ENCODE measurements at places on chromosomes 2 and 18.

- no peaks in the 10 kb centered on the region for H3K36me3 ChIP-seq
- peaks cover 5% of the 10 kb centered on the region for H3K4me1 ChIP-seq
- no peak overlapping the region for H3K4me3 ChIP-seq
- no peaks in the 10 kb centered on the region for H3K27me3 ChIP-seq
- no peak for DNase-seq
Measured at GRCh38 chr18:44801781-44802180, 121.1 kb downstream of the SETBP1 start.

- peak; percentile 90 for DNase-seq
- no peak overlapping the region for H3K27ac ChIP-seq
- peaks cover 14% of the 10 kb centered on the region for H3K36me3 ChIP-seq
- H3K4me3 ChIP-seq, result peak overlapping the region; percentile 86
- H3K4me1 ChIP-seq, result peaks cover 8% of the 10 kb centered on the region
Measured at GRCh38 chr2:241701149-241701398, 765 bp upstream of the ING5 start.

GRCh38 chr2:30694286-30695055, 112.8 kb downstream of the CAPN13 start:
- no peaks in the 10 kb centered on the region for H3K27me3 ChIP-seq
- no peaks in the 10 kb centered on the region for H3K4me1 ChIP-seq
- no peak overlapping the region for H3K4me3 ChIP-seq
- H3K36me3 ChIP-seq, result no peaks in the 10 kb centered on the region

- no peak overlapping the region for H3K27ac ChIP-seq
- H3K27me3 ChIP-seq, result no peaks in the 10 kb centered on the region
- H3K36me3 ChIP-seq, result no peaks in the 10 kb centered on the region
Measured at GRCh38 chr2:64708829-64709228, 55.1 kb upstream of the SERTAD2 start.

- H3K27ac ChIP-seq, result no peak overlapping the region
- no peaks in the 10 kb centered on the region for H3K36me3 ChIP-seq
- peak; percentile 83 for DNase-seq
- no peak overlapping the region for H3K4me3 ChIP-seq
- H3K4me1 ChIP-seq, result no peaks in the 10 kb centered on the region
- no peaks in the 10 kb centered on the region for H3K27me3 ChIP-seq
Measured at GRCh38 chr2:27954771-27955383, 64.3 kb downstream of the BABAM2 start.

- no peaks in the 10 kb centered on the region for H3K36me3 ChIP-seq
- peaks cover 10% of the 10 kb centered on the region for H3K27me3 ChIP-seq
- peaks cover 2% of the 10 kb centered on the region for H3K4me1 ChIP-seq
- H3K4me3 ChIP-seq, result peak overlapping the region; percentile 37
- DNase-seq, result no peak
Measured at GRCh38 chr2:130760754-130761751, 5.7 kb downstream of the AMER3 start.

GRCh38 chr2:32484937-32485336, 128.1 kb downstream of the BIRC6 start:
- H3K27ac ChIP-seq, result no peak overlapping the region
- H3K36me3 ChIP-seq, result peaks cover 17% of the 10 kb centered on the region
- peak; percentile 37 for DNase-seq
- peaks cover 2% of the 10 kb centered on the region for H3K4me1 ChIP-seq

- no peaks in the 10 kb centered on the region for H3K36me3 ChIP-seq
- no peaks in the 10 kb centered on the region for H3K27me3 ChIP-seq
- no peak for DNase-seq
- no peaks in the 10 kb centered on the region for H3K4me1 ChIP-seq
- no peak overlapping the region for H3K27ac ChIP-seq
Measured at GRCh38 chr2:51612387-51612786, 580.5 kb upstream of the NRXN1 start.

- H3K27ac ChIP-seq, result no peak overlapping the region
- H3K36me3 ChIP-seq, result no peaks in the 10 kb centered on the region
- no peak overlapping the region for H3K4me3 ChIP-seq
- no peak for DNase-seq
- no peaks in the 10 kb centered on the region for H3K27me3 ChIP-seq
Measured at GRCh38 chr2:42547014-42547413, 21.4 kb upstream of the MTA3 start.

GRCh38 chr18:41768467-41768866, 186.6 kb upstream of the PIK3C3 start:
- no peaks in the 10 kb centered on the region for H3K27me3 ChIP-seq
- no peak overlapping the region for H3K27ac ChIP-seq
- no peak overlapping the region for H3K4me3 ChIP-seq
- no peaks in the 10 kb centered on the region for H3K36me3 ChIP-seq

DNA sequence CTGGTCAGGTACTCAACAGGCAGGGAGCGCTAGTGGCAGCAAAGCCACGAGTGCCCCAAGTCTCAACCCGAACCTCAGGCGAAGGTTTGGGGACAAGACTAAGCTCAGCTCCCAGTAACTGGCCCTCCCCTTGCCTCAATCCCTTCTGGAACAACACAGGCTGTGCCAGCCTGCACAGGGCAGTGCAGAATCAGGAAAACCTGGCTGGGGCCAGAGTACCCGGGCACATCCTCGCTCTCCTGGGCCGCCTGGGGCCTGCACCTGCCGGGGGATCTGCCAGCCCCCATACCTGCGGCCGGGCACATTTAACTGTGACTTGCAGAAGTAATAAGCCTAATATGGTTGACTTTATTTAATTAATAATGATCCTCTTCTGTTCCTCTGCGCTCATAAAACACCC, 60.6 kb downstream of the GBX2 start:
- no peaks in the 10 kb centered on the region for H3K36me3 ChIP-seq
- peaks cover 8% of the 10 kb centered on the region for H3K4me1 ChIP-seq
- DNase-seq, result no peak
- no peak overlapping the region for H3K27ac ChIP-seq
- no peak overlapping the region for H3K4me3 ChIP-seq

GRCh38 chr2:133986881-133987795, 266.7 kb upstream of the MGAT5 start:
- peaks cover 7% of the 10 kb centered on the region for H3K4me1 ChIP-seq
- H3K27me3 ChIP-seq, result no peaks in the 10 kb centered on the region
- no peak overlapping the region for H3K4me3 ChIP-seq

GRCh38 chr18:59468821-59469220, 109.8 kb upstream of the LMAN1 start:
- DNase-seq, result no peak
- peaks cover 6% of the 10 kb centered on the region for H3K36me3 ChIP-seq
- no peaks in the 10 kb centered on the region for H3K4me1 ChIP-seq
- no peak overlapping the region for H3K4me3 ChIP-seq
- H3K27ac ChIP-seq, result no peak overlapping the region

GRCh38 chr2:98058191-98058975, 28.6 kb upstream of the VWA3B start:
- no peak overlapping the region for H3K27ac ChIP-seq
- H3K27me3 ChIP-seq, result no peaks in the 10 kb centered on the region
- peak; percentile 83 for DNase-seq
- no peak overlapping the region for H3K4me3 ChIP-seq
- no peaks in the 10 kb centered on the region for H3K36me3 ChIP-seq
- H3K4me1 ChIP-seq, result peaks cover 8% of the 10 kb centered on the region

GRCh38 chr18:26746398-26746797, 119.1 kb downstream of the AQP4 start:
- H3K4me3 ChIP-seq, result no peak overlapping the region
- H3K36me3 ChIP-seq, result no peaks in the 10 kb centered on the region

GRCh38 chr18:76978616-76979015, 154.0 kb downstream of the MBP start:
- DNase-seq, result no peak
- no peaks in the 10 kb centered on the region for H3K27me3 ChIP-seq
- H3K4me1 ChIP-seq, result no peaks in the 10 kb centered on the region

- no peak for DNase-seq
- no peaks in the 10 kb centered on the region for H3K36me3 ChIP-seq
- no peaks in the 10 kb centered on the region for H3K4me1 ChIP-seq
- H3K27ac ChIP-seq, result no peak overlapping the region
- H3K27me3 ChIP-seq, result no peaks in the 10 kb centered on the region
Measured at GRCh38 chr2:208939852-208940251, 484.0 kb upstream of the MAP2 start.

- H3K4me1 ChIP-seq, result peaks cover 1% of the 10 kb centered on the region
- no peak overlapping the region for H3K4me3 ChIP-seq
- no peaks in the 10 kb centered on the region for H3K27me3 ChIP-seq
- H3K36me3 ChIP-seq, result no peaks in the 10 kb centered on the region
- DNase-seq, result no peak
Measured at GRCh38 chr2:138626148-138626547, 124.6 kb downstream of the SPOPL start.

DNA sequence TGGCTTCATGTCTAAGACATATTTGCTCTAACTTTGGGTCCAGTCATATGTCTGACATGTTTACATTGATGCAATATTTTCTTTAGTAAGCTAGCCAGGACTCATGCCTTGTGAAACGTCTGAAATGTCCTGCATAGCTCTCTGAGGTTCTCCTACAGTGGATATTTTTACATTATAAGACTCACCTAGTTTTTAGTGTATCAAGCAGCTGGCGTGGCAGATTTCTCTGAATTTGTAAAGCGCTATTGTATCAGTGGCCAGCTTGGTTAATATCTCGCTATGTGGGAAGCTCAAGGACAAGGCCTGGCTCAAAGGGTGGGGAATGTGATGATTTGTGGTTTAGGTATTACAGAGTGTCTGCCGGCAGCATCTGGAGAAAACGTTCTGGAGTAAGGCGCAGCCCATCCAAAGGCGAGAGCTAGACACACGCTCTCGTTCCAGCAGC, 164.3 kb downstream of the LTBP1 start:
- no peak overlapping the region for H3K27ac ChIP-seq
- no peak overlapping the region for H3K4me3 ChIP-seq
- no peaks in the 10 kb centered on the region for H3K36me3 ChIP-seq
- H3K4me1 ChIP-seq, result no peaks in the 10 kb centered on the region

DNA sequence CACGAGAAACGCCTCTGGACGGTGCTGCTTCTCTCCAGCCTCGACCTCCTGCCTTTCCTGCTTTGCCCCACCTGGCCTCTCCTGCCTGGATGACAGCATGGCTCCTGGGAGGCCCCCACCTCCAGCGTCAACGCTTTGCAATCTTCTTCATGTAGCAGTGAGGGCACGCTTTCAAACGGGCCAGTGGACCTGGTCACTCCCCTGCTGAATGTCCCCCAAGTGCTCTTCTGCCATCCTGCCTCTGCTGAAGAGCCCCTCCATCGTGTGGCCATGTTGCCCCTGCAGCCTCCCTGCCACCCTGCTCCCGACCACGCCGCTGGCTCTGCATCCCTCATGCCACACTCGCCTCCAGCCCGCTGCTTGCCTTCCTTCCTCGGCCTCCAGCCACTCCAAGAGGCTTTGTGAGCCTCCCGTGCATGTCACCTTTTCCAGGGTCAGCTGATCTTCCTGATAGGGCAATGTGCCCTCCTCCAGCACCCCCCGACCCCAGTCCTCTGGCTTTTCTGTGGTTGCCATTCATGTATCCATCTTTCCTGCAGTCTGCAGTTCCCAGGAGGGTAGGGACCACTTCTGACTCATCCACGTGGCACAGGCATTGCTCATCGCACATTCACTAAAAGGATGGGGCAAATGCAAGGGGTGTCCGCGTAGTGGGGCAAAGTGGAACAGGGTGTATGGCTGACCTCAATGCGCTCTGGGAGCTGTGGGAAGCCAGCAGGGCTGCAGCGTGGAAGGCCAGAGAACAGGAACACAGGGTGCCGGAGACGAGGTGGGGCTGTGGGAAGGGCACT, 268.8 kb downstream of the TWIST2 start:
- H3K4me3 ChIP-seq, result no peak overlapping the region
- H3K4me1 ChIP-seq, result no peaks in the 10 kb centered on the region
- H3K27me3 ChIP-seq, result no peaks in the 10 kb centered on the region
- H3K36me3 ChIP-seq, result no peaks in the 10 kb centered on the region

- H3K27me3 ChIP-seq, result no peaks in the 10 kb centered on the region
- DNase-seq, result no peak
- peak overlapping the region; percentile 39 for H3K27ac ChIP-seq
- peaks cover 3% of the 10 kb centered on the region for H3K4me1 ChIP-seq
- no peaks in the 10 kb centered on the region for H3K36me3 ChIP-seq
Measured at GRCh38 chr2:145958611-145959010, 1438.7 kb upstream of the ZEB2 start.

DNA sequence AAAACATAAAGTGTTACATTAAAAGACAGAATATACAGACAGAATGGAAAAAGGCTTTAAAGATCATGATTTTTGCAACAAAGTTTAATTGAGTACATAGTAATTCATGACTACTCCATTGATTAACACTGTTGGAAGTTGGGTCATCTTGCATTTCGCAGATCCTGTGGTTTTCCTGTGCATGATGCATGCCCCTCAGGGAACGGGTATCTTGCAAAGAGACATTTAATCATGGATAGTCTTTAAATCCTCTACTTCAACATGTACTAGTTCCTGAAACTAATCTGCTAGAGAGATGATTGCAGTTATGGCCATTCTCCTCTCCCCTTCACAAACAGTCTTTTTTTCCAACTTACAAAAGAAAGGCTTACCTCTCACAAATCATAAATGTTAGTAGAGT, 155.6 kb upstream of the DSEL start:
- no peak overlapping the region for H3K27ac ChIP-seq
- H3K4me1 ChIP-seq, result no peaks in the 10 kb centered on the region
- no peak for DNase-seq
- no peak overlapping the region for H3K4me3 ChIP-seq
- H3K36me3 ChIP-seq, result no peaks in the 10 kb centered on the region

DNA sequence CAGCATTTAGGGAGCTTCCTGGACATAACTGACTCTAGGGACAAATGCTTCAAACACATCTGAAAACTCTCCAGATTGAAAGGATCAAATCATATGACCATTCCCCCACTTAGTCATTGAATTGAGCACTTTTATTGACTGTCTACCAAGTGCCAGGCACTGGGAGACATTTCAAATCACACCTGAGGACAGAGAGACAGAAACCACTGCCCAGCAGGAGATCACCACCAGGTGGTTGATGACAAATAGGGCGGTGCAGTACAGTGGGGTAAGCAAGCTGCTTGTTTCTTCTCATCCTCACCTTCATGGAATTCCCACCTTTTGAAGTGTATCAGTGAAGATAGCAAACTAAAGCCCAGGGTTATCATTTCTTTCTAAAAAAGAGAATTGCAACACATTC, 19.0 kb upstream of the CXCR4 start:
- H3K4me1 ChIP-seq, result no peaks in the 10 kb centered on the region
- no peak for DNase-seq
- no peak overlapping the region for H3K4me3 ChIP-seq
- H3K27me3 ChIP-seq, result peaks cover 3% of the 10 kb centered on the region
- no peaks in the 10 kb centered on the region for H3K36me3 ChIP-seq
- no peak overlapping the region for H3K27ac ChIP-seq

DNA sequence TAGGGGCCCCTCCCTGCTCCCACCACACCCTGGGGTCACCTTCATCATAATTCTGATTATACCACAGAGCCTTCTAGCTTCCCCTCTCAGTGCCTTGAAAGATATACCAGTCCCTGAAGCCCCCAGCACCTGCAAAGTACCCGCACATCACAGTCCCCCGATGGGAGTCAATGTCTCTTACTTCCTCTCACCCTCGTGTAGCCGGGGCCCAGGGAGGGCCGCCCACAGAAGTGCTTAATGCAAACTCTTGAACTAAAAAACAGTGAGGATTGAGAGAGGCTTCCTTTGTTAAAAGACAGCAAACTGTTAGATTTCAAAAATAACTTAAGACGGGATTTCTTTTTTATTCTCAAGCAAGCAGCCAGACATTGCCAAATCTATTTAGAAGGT, 76.5 kb downstream of the SFXN5 start:
- no peak for DNase-seq
- no peaks in the 10 kb centered on the region for H3K27me3 ChIP-seq
- H3K4me3 ChIP-seq, result no peak overlapping the region
- no peak overlapping the region for H3K27ac ChIP-seq
- H3K36me3 ChIP-seq, result peaks cover 4% of the 10 kb centered on the region

Measured in trophoblast cell (in vitro differentiated cells and primary cell).